CD4-positive, alpha-beta T cell (primary cell): ENCODE measurements at places on chromosomes 3 and 15.

DNA sequence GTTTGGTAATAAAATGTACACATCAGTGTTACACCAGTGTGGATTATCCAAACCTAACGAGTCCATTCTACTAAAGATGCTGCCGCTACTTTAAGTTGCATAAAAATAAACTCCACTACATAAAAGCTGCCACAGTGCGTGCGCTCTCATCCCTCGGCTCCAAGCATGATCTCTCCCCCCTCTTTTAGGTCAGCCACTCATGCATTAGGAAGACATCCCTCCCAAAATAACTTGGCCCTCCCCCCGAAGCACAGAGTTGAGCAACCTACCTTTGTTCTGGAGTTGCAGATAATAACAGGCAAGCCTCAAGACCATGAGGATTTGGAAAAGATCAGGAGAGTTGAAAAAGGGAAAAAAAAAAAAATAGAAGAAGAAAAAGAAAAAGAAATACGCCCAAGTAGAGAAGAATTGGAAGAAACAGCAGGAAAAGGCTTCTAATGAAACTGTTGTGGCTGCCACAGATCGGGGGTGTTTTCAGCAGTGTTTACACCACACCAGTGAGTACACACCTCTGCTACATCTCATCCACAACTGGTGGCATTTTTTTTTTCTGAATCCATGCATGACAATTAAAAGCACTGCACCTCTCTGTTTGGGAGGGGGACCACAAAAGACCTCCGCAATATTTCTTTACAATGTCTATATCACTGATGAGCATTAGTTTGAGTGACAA, 339.2 kb downstream of the FOXP1 start:
- H3K36me3 ChIP-seq = peaks cover 24% of the 10 kb centered on the region
- H3K4me3 ChIP-seq = no peak overlapping the region
- H3K27ac ChIP-seq = no peak overlapping the region
- no peaks in the 10 kb centered on the region for H3K27me3 ChIP-seq

DNA sequence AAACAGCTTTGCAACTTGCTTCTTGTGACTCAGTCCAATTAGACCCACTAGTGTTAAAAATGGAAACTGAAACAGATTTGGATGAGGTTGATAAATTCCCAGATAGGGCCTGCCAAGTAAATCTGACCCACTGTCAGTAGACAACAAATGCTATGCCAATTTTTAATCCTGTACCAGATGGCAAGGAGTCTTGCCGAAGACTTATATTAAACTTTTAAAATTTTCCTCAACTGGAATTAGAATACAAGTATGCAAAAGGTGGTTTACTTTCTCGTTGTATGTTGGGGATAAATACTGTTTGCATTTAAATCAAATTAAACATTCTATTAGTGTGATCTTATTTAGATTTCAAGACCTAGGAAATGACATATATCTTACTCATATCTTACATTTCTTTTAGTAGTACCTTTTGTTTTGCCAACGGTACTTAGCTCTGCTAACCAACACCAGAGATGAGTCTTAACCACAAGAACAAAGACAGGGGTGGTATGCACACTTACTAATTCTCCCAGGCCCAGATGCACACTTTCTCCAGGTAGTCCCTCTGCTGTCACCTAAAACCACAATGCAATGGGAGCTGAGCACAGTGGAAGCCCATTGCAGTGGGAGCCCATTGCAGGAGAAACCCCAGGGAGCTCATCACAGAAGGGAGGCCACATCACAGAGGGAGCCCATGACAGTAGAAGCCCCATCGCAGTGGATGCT, 77.8 kb downstream of the WWTR1 start:
- no peak for DNase-seq
- peaks cover 2% of the 10 kb centered on the region for H3K4me1 ChIP-seq
- no peak overlapping the region for H3K4me3 ChIP-seq
- H3K27ac ChIP-seq = no peak overlapping the region

GRCh38 chr3:32821686-32822296, 4.0 kb downstream of the TRIM71 start:
- no peak overlapping the region for H3K4me3 ChIP-seq
- no peak overlapping the region for H3K27ac ChIP-seq
- H3K36me3 ChIP-seq = no peaks in the 10 kb centered on the region
- H3K4me1 ChIP-seq = peaks cover 7% of the 10 kb centered on the region
- peaks cover 35% of the 10 kb centered on the region for H3K27me3 ChIP-seq

DNA sequence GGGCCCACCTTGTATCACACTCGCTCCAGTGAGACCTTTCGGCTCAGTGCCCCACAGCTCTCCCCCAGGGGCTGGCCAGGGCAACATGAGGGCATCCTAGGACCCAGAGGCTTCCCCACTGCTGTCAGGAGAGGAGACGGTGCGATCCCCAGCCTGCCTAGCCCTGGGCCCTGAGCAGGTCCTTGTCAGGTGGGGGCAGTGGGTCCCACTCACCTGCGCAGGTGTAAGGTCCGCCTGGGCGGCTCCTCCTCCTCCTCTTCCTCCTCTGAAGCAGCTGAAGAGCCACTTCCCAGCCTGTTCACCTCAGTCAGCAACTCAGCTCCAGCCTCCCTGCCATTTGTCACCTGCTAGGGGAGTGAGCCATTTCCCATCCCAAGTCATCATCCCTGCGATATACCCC, 9.6 kb downstream of the KIF7 start:
- H3K4me1 ChIP-seq = no peaks in the 10 kb centered on the region
- no peak for DNase-seq
- H3K27ac ChIP-seq = no peak overlapping the region
- H3K4me3 ChIP-seq = no peak overlapping the region
- H3K27me3 ChIP-seq = no peaks in the 10 kb centered on the region

DNA sequence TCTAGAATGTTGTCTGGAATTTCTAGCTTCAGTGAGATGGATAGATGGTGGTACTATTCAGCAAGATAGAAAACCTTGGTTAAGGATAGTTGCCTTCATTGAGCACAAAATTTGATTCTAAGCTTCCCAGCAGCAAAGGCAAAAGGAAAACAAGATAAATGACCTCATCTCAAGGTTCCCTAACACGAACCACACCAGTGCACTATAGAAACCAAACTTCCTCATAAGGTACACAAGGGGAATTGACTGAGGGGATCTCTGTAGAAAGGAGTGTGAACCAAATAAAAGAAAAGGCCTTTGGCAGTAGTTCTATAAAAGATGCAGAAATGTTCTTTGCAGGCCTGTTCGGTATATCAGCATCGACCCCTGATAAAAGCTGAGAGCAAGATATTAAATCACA, 288.9 kb downstream of the SHQ1 start:
- H3K27ac ChIP-seq = no peak overlapping the region
- no peak overlapping the region for H3K4me3 ChIP-seq
- H3K36me3 ChIP-seq = no peaks in the 10 kb centered on the region
- no peak for DNase-seq

DNA sequence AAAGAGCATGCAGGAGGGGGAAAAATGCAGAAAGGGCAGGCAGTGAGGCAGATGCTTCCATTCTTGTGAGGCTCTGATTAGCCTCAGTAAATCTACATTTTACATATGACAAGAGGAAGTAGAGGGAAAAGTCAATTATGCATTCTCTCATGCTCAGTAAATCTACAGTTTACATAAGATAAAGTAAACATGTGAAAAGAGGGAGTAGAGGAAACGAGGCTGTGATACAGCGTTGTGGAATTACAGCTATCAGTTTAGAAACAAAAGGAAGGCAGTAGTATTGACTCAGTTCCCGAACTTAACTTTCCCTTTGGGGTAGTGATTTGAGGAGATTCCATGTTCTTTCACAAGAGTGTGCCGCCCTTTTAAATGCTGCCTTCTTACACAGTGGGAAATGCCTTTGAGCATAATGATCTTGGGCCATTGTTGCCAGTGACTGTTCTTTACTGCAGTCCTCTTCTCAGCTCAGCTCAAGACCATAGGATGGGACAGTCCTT, 39.3 kb downstream of the OSTN start:
- no peaks in the 10 kb centered on the region for H3K36me3 ChIP-seq
- H3K27me3 ChIP-seq = no peaks in the 10 kb centered on the region
- no peak overlapping the region for H3K27ac ChIP-seq
- H3K4me1 ChIP-seq = no peaks in the 10 kb centered on the region
- H3K4me3 ChIP-seq = no peak overlapping the region
- no peak for DNase-seq

GRCh38 chr3:99351122-99351521, 287.3 kb upstream of the COL8A1 start:
- H3K4me3 ChIP-seq = no peak overlapping the region
- H3K27ac ChIP-seq = no peak overlapping the region
- DNase-seq = no peak
- H3K4me1 ChIP-seq = no peaks in the 10 kb centered on the region
- H3K36me3 ChIP-seq = no peaks in the 10 kb centered on the region
- no peaks in the 10 kb centered on the region for H3K27me3 ChIP-seq

DNA sequence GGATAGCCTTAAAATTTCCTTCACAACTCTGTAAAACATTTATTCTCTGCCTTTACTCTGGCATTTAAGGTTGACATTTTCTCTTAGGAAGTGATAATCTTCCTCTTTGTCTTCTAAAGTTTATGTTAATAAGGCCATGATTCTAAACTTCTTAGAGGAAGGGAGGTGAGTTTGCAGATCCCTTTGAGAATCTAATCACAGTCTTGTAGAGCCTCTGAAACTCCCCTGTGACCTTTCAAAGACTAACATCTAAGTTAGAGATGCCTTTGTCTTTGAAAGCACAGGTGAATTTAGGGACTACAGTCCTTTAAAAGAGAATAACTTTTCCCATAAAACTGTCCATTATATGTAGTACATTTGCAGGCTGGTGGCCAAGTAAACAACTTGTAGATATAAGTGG, 115.1 kb downstream of the PLCL2 start:
- no peaks in the 10 kb centered on the region for H3K27me3 ChIP-seq
- DNase-seq = no peak
- no peaks in the 10 kb centered on the region for H3K36me3 ChIP-seq
- no peak overlapping the region for H3K27ac ChIP-seq

DNA sequence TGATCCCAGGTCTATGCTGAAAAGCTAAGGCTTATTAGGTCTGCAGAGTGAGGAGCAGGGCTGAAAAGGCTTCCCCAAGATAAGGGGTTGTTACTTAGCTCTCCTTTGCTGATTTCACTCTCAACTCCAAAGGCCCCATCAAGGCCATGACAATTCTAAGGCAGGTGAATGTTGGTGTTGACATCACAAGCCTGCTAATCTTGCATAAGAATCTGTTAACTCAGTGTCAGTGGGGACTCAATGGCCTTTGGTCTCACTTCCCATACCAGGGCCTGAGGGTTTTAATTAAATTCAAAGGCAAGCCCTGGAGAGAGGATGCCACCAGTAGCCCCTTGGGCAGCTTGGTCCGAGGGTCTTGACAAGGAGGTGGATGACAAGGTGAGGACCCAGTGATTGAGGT, 9.4 kb upstream of the ALAS1 start:
- DNase-seq = no peak
- no peak overlapping the region for H3K4me3 ChIP-seq
- no peaks in the 10 kb centered on the region for H3K36me3 ChIP-seq

GRCh38 chr15:86553108-86553507, 473.4 kb downstream of the AGBL1 start:
- no peak overlapping the region for H3K27ac ChIP-seq
- H3K4me1 ChIP-seq = no peaks in the 10 kb centered on the region
- no peak overlapping the region for H3K4me3 ChIP-seq
- no peak for DNase-seq

DNA sequence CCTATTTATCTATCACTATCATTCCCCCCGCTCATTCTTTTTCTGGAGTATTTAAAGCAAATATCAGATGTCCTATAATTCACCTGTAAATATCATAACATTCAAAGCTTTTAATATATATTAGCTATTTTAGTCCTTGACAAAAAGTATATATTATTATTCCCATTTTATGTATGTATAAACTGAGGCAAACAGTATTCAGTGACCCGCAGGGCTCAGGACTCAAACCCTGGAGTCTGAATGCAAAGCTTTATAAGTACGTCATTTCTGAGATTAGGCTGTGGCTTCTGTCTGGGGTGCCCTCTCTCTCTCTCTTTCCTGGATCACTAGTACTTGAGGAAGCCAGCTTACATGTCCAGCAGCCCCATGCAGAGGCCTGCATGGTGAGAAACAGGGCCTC, 20.4 kb upstream of the PDCD6IP start:
- H3K4me1 ChIP-seq = no peaks in the 10 kb centered on the region
- no peaks in the 10 kb centered on the region for H3K27me3 ChIP-seq

DNA sequence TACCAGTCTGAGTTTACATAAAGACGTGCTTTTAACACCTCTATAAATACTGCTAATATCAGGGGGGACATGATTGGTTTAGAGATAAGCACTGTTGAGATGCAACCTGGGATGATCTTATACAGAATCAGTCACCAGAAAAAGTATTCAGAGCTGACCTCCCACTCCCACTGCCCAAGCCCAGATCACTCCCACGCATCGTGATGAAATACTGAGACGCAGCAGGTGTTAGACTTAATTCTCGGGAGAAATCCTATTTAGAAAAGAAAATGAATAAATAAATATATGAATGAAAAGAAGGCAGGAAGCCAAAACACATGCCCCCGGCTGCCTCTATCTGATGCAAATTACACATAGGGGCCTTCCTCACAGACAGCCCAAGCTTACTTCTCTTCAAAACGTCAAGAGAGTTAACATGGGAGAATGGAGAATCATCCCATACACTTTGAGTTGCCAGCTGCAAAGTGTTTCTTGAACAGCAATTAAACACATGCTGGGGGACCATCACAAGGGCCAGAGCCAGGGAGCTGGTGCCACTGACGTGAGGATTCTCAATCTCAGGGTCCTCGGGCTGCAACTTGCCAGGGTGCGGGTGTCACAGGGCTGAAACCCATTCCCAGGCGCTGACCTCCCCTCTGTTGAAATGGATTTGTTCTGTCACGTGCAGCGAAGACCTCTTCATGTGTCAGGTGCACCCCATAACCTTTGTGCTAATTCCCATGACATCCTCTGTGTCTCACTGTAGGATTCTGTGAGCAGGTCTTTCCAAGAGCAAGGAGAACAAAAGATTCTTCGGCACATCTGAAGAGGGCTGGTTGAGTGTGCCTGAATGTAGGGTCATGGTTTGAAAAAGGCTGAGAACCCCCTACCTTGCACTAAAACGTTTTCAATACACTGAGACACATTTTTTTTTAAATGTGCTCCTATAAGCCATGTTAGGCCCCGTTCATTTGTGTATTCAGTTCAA, 764.2 kb upstream of the ARRDC4 start:
- H3K27me3 ChIP-seq = no peaks in the 10 kb centered on the region
- H3K4me3 ChIP-seq = no peak overlapping the region
- no peaks in the 10 kb centered on the region for H3K4me1 ChIP-seq
- no peaks in the 10 kb centered on the region for H3K36me3 ChIP-seq
- DNase-seq = no peak

DNA sequence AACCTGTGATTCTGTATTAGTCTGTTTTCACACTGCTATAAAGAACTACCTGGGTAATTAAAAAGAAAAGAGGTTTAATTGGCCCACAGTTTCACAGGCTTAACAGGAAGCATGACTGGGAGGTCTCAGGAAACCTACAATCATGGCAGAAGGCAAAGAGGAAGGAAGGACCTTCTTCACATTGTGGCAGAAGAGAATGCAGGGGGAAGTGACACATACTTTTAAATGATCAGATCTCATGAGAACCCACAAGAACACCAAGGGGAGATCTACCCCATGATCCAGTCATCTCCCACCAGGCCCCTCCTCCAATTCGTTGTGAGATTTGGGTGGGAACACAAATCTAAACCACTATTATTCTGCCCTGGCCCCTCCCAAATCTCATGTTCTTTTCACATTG, 6.1 kb downstream of the ZKSCAN7 start:
- H3K4me3 ChIP-seq = no peak overlapping the region
- no peaks in the 10 kb centered on the region for H3K27me3 ChIP-seq
- peaks cover 11% of the 10 kb centered on the region for H3K36me3 ChIP-seq
- no peak for DNase-seq
- peaks cover 5% of the 10 kb centered on the region for H3K4me1 ChIP-seq
- H3K27ac ChIP-seq = no peak overlapping the region

- DNase-seq = no peak
- H3K4me1 ChIP-seq = no peaks in the 10 kb centered on the region
- H3K36me3 ChIP-seq = no peaks in the 10 kb centered on the region
- no peak overlapping the region for H3K4me3 ChIP-seq
Measured at GRCh38 chr3:104206925-104207324, 1159.8 kb upstream of the ALCAM start.
